ENCODE measurements at places on chromosomes 7 and 10.

DNA sequence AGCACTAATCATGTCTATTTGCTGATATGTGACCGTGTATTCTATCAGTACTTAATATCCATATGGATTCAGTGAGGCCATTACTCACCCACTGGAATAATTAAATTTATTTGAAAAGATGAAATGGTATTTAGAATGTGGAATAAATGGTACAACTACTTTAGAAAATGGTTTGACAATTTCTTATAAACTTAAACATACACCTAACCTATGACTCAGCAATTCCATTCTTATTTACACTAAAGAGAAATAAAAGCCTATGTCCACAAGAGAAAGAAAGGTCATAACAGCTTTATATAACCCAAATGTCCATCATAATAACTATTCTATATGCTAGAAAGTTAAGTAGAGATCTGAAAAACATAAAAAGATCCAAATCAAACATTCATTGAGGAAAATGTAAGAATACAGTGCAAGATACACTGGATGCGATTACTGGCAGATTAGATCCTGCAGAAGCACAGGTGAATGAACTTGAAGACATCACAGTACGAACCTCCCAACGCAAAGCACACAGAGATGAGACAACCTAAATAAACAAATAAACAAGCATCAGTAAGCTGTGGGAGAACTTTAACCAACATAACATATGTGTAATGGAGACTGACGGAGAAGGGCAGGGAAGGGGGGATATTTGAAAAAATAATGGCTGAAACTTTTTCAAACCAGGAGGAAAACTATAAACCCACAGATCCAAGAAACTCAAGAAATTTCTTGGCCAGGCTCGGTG is 51.9 kb downstream of the TNS3 start:
- peaks cover 18% of the 10 kb centered on the region for H3K36me3 ChIP-seq
- no peaks in the 10 kb centered on the region for H3K27me3 ChIP-seq
- peaks cover 11% of the 10 kb centered on the region for H3K4me1 ChIP-seq
- no peak overlapping the region for H3K4me3 ChIP-seq
- DNase-seq: no peak

- H3K36me3 ChIP-seq: no peaks in the 10 kb centered on the region
- no peak for DNase-seq
- no peak overlapping the region for H3K27ac ChIP-seq
- H3K4me3 ChIP-seq: no peak overlapping the region
- no peaks in the 10 kb centered on the region for H3K4me1 ChIP-seq
Measured at GRCh38 chr7:72316148-72316547, 96.0 kb downstream of the CALN1 start.

- no peak overlapping the region for H3K27ac ChIP-seq
- DNase-seq: no peak
- no peaks in the 10 kb centered on the region for H3K27me3 ChIP-seq
- no peak overlapping the region for H3K4me3 ChIP-seq
Measured at GRCh38 chr10:133364645-133365431, 7.0 kb upstream of the FUOM start.

DNA sequence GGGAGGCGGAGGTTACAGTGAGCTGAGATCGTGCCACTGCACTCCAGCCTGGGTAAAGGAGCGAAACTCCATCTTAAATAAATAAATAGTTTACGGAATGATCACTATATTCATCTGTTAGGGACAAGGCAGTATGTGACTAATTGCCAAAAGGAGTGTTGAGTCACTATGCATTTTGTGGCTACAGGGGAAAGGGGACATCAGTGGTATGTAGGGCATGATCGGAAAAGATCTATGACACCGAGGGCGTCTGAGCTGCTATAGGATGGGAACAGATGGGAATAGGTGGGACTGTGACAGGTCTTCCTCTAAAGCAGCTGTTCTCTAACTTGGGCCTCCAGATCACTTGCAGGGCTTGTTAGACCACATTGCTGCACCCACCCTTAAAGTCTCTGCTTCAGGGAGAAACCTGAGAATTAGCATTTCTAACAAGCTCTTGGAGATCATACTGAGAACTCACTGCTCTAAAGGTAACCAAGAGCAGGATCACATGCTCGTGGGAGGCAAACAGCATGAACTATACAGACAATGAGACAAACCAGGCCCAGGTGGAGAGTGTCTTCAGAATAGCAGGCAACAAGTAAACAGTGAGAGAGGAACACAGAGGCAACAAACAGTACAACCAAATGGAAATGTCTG is 65.1 kb upstream of the ITGA8 start:
- H3K36me3 ChIP-seq: peaks cover 59% of the 10 kb centered on the region
- no peak overlapping the region for H3K4me3 ChIP-seq
- no peak for DNase-seq
- no peak overlapping the region for H3K27ac ChIP-seq

- H3K36me3 ChIP-seq: no peaks in the 10 kb centered on the region
- H3K27ac ChIP-seq: no peak overlapping the region
- peaks cover 3% of the 10 kb centered on the region for H3K4me1 ChIP-seq
- H3K4me3 ChIP-seq: no peak overlapping the region
Measured at GRCh38 chr7:3318874-3319273, 17.8 kb downstream of the SDK1 start.

- H3K4me3 ChIP-seq: no peak overlapping the region
- no peak overlapping the region for H3K27ac ChIP-seq
- H3K4me1 ChIP-seq: peaks cover 3% of the 10 kb centered on the region
- DNase-seq: no peak
- no peaks in the 10 kb centered on the region for H3K27me3 ChIP-seq
Measured at GRCh38 chr10:88507826-88508453, 75.2 kb downstream of the RNLS start.

DNA sequence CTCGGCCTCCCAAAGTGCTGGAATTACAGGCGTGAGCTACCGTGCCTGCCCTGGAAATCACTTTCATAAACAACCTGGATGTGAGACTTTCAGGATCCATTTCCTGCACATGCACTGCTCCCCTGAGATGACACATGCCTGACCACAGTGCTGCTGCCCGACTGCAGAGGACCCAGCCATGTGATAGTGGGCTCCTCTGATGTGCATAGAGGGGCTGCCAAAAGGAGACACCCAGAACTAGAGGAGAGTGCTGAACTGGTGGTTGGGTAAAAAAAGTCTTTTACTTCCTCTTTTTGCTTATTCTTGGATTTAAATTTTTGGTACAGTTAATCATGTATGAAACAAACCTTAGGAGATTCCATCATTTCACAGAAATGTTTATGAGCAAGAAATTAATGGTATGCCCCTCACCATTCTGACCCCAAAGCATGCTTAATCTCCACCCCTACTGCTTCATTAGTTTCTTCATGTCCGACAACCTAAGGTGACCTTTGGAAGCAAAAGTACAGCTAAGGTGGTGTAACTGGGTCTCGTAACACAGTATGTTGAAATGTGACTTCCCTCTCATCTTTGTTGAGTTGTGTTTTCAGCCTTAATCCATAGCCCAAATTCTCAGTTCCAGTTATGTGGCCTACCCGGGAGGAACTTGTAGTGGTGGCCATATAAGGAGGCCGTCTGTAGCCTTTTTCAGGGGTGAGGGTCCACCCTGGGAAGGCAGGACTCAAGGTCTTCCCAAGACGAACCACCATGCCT is 111.1 kb downstream of the RNF216 start:
- H3K36me3 ChIP-seq: peaks cover 46% of the 10 kb centered on the region
- peak overlapping the region; percentile 87 for H3K27ac ChIP-seq
- H3K4me1 ChIP-seq: peaks cover 34% of the 10 kb centered on the region
- DNase-seq: no peak
- H3K27me3 ChIP-seq: no peaks in the 10 kb centered on the region
- no peak overlapping the region for H3K4me3 ChIP-seq

GRCh38 chr10:52212062-52212461 is 102.0 kb upstream of the DKK1 start:
- no peaks in the 10 kb centered on the region for H3K36me3 ChIP-seq
- no peak overlapping the region for H3K4me3 ChIP-seq
- peaks cover under 1% of the 10 kb centered on the region for H3K27me3 ChIP-seq
- DNase-seq: no peak

GRCh38 chr7:131604841-131605279 is 48.4 kb upstream of the PODXL start:
- no peak overlapping the region for H3K4me3 ChIP-seq
- DNase-seq: no peak
- H3K36me3 ChIP-seq: no peaks in the 10 kb centered on the region
- H3K4me1 ChIP-seq: no peaks in the 10 kb centered on the region
- peaks cover 33% of the 10 kb centered on the region for H3K27me3 ChIP-seq

DNA sequence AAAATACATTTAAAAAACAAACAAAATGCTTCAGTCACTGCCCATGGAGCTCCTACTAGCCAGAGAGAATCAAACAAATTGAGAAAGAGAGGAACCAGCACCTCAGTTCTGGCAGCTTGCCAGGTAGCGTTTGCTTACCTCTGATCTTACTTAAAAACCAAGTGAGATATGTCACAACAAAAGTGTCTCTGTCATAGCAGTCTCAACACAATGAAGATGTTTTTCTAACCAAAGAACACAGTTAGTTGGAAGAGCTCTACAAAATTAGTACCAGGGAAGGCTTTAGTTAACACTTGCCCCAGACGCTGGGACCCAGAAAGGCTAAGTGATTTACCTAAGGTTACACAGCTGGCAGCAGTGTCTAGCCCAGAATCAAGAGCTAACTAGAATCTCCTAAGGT is 3.4 kb downstream of the DOCK4 start:
- no peak overlapping the region for H3K27ac ChIP-seq
- no peak overlapping the region for H3K4me3 ChIP-seq
- no peaks in the 10 kb centered on the region for H3K36me3 ChIP-seq
- peaks cover 23% of the 10 kb centered on the region for H3K4me1 ChIP-seq
- peaks cover 44% of the 10 kb centered on the region for H3K27me3 ChIP-seq

- no peak for DNase-seq
- no peaks in the 10 kb centered on the region for H3K27me3 ChIP-seq
- no peaks in the 10 kb centered on the region for H3K36me3 ChIP-seq
- no peak overlapping the region for H3K27ac ChIP-seq
Measured at GRCh38 chr10:34356463-34356862, 458.6 kb downstream of the PARD3 start.

GRCh38 chr7:91347290-91347689 is 83.1 kb downstream of the FZD1 start:
- DNase-seq: no peak
- H3K27me3 ChIP-seq: peaks cover 5% of the 10 kb centered on the region
- no peaks in the 10 kb centered on the region for H3K36me3 ChIP-seq
- H3K27ac ChIP-seq: no peak overlapping the region

DNA sequence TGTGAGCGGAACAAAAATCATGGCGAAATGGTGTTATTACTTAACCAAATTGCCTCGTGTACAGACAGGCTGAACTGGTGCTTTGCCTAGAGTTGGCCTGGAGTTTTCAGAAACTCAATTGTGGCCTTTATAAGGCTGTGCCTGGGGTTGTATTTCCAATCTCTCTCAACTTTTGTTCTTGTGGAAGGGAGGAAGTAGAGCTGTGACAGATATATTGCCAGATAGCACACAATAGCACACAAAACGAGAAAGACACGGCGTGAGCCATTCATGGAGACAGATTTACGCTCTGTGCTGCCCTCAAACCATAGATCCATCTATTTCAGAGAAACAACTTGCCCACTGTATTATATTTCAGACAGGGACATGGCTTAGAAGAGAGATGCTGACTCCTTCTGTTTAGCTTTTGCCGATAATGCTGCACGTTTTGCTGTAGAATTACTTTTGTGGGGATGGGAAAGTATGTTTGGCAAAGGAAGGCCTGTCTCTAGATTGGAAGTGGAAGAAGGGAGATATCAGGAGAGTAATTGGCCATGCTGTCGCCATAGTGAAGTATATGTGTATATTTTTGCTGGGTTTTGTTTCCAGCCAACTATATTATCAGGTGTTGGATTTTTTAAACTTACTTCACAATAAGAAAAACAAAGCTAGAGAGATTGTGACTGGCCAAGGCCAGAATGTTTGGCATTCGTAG is 80.4 kb downstream of the AUTS2 start:
- H3K27ac ChIP-seq: no peak overlapping the region
- no peak for DNase-seq
- peaks cover 8% of the 10 kb centered on the region for H3K4me1 ChIP-seq
- no peaks in the 10 kb centered on the region for H3K36me3 ChIP-seq
- H3K4me3 ChIP-seq: no peak overlapping the region

DNA sequence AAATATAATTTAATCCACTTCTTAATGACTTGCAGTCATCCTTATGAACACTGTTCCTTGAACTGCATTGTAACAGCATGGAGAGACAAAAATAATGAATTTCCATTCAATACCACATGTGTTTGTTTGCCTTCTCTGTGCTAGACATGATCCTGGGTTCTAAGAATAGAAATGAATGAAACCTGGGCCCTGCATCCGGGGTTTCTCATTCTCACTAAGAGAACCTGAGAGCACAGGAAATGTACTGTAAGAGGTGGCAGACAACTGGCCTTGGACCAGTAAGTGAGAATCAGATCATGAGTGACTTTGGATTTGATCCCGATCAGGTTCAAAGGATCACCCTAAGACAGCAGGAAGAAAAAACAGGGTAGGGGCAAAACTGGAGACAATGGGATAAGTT is 37.2 kb upstream of the CUL1 start:
- no peaks in the 10 kb centered on the region for H3K4me1 ChIP-seq
- H3K36me3 ChIP-seq: no peaks in the 10 kb centered on the region
- peaks cover 4% of the 10 kb centered on the region for H3K27me3 ChIP-seq
- no peak overlapping the region for H3K4me3 ChIP-seq
- DNase-seq: no peak
- no peak overlapping the region for H3K27ac ChIP-seq

GRCh38 chr10:24984906-24985305 is 31.1 kb downstream of the ENKUR start:
- H3K4me1 ChIP-seq: peaks cover 7% of the 10 kb centered on the region
- peaks cover 30% of the 10 kb centered on the region for H3K27me3 ChIP-seq
- DNase-seq: no peak
- no peaks in the 10 kb centered on the region for H3K36me3 ChIP-seq
- no peak overlapping the region for H3K27ac ChIP-seq

DNA sequence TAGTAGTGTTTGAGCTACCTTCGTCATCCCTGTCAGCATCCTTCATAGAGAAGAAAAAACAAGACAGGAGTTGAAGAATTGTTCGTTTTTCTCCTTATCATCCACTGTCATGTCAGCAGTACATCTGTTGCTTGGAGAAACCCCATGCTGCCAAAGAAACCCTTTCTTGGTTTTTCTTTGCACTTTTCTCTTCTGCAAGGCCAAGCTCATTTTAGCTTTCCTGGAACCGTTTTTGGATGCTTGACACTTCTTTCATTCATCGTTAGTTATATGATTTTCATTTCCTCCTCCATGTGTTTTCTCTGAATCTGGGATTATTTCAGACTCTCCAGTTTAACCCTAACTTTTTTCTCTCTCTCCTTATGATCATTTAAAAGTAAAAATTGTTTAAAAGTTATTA is 58.9 kb downstream of the MMRN2 start:
- no peak overlapping the region for H3K27ac ChIP-seq
- H3K36me3 ChIP-seq: no peaks in the 10 kb centered on the region
- H3K27me3 ChIP-seq: peaks cover 15% of the 10 kb centered on the region
- H3K4me3 ChIP-seq: no peak overlapping the region

GRCh38 chr10:60296073-60296472 is 93.6 kb downstream of the ANK3 start:
- no peaks in the 10 kb centered on the region for H3K27me3 ChIP-seq
- no peak for DNase-seq
- H3K27ac ChIP-seq: no peak overlapping the region
- no peaks in the 10 kb centered on the region for H3K36me3 ChIP-seq
- H3K4me3 ChIP-seq: no peak overlapping the region
- no peaks in the 10 kb centered on the region for H3K4me1 ChIP-seq

- H3K4me1 ChIP-seq: peaks cover 2% of the 10 kb centered on the region
- no peak for DNase-seq
- H3K27ac ChIP-seq: no peak overlapping the region
- no peaks in the 10 kb centered on the region for H3K36me3 ChIP-seq
- H3K27me3 ChIP-seq: peaks cover 13% of the 10 kb centered on the region
- no peak overlapping the region for H3K4me3 ChIP-seq
Measured at GRCh38 chr10:77698267-77698931, 60.8 kb upstream of the KCNMA1 start.

GRCh38 chr10:22537810-22538209 is 176.6 kb downstream of the PIP4K2A start:
- no peak for DNase-seq
- no peak overlapping the region for H3K4me3 ChIP-seq
- H3K4me1 ChIP-seq: peaks cover 2% of the 10 kb centered on the region
- H3K27me3 ChIP-seq: no peaks in the 10 kb centered on the region
- H3K36me3 ChIP-seq: peaks cover 64% of the 10 kb centered on the region
- H3K27ac ChIP-seq: no peak overlapping the region

All from stimulated activated naive B cell treated with anti-CD40 and anti-IgM and Interleukin-4, amounts not matched to agents 10 μg/mL and 1 μg/mL and 100 μg/mL, for 72 hours (primary cell).